ENCODE measurements at places on chromosomes 11 and 22.

DNA sequence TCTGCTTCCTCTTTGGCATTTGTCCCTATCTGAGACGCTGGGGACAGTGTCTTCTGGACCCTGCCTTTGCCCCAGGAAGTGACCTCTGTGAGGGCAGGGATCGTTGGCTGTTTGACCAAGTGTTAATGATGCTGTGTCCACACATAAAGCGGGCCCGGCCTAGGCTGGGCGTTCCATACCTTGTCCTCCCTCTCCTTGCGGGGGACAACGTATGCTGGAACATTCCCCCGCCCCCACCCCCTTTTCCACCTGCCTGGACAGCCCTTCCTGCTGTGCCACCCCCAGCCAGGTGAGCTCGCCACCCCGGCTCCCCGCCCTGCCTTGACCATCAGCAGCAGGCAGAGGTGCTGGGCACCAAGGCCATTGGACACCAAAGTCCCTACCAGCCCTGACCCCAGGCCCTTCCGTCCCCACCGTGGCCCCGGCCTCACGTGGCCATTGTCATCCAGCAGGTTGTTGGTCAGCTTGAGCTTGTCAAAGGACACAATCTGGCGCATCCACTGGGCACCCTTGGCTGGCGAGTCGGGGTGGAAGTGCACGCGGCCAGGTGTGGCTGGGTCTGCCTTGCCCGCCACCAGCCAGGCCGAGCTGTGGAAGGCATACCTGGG lies 4.1 kb upstream of the NUDT8 start:
- DNase-seq: no peak

DNA sequence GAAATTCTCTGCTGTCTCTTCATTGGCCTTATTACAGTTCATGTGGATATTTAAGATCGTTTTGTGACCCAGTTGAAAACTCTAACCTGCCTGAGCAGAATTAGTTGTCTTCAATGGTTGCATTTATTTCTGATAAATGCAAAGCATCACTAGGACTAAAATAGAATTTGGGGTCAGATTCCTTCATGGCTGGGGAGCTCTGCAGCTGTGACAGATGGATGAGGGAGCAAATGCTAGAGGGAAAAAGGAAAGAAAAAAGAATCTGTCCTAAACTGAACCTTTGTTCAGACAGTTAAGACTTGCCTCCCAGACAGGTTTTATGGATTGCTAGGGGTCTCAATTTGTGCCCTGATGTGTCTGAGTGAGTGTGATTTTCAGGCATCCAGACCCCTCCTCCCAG lies 113.0 kb downstream of the SYT9 start:
- no peak for DNase-seq

- no peak for DNase-seq
Measured at GRCh38 chr11:109196016-109196415, 226.0 kb upstream of the C11orf87 start.

GRCh38 chr22:50696799-50697561 lies 24.4 kb downstream of the SHANK3 start:
- no peak for DNase-seq

DNA sequence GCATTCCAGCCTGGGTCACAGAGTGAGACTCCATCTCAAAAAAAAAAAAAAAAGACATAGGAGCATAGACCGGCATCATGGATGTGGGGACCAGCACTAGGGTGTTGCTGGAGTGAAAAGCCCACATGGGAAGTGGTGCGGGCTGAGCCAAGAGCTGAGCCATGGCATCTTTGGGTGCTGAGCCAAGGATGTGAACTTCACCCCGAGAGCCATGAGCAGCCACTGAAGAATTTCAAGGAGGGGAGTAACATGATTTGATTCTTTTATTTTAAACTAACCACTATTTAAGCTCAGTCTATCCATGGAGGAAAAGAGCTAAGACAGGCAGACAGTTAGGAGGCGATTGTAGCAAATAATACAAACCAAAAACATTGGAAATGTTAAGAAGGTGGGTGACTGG lies 57.4 kb downstream of the AHNAK start:
- DNase-seq: no peak

- no peak for DNase-seq
Measured at GRCh38 chr11:84476581-84476980, 1150.6 kb downstream of the DLG2 start.

- no peak for DNase-seq
Measured at GRCh38 chr11:34278693-34279297, 79.0 kb downstream of the ABTB2 start.

DNA sequence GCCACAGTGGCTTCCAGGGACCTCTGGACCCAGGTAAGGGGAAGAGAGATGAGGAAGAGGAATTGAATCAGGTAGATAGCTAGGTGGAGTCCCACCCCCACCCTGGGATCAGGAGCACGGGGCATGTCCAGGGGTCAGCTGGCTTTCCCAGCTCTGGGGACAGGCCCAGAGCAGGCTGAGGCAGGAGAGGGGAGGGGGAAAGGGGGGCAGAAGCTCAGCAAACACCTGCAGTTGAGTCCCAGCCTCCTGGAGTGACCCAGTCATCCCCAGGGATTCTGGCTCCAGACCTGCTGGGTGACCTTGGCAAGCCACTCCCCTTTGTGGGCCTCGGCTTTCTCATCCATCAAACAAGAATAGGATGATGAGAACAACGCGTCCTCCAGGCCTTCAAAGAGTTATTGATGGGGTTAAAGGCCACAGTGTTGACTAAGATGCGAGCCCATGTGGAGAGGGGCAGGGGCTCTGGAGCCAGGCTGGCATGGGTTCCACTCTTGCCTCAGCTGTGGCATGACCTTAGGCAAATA lies 16.0 kb downstream of the STARD10 start:
- DNase-seq: no peak

GRCh38 chr11:133306019-133306418 lies 226.3 kb downstream of the OPCML start:
- no peak for DNase-seq

DNA sequence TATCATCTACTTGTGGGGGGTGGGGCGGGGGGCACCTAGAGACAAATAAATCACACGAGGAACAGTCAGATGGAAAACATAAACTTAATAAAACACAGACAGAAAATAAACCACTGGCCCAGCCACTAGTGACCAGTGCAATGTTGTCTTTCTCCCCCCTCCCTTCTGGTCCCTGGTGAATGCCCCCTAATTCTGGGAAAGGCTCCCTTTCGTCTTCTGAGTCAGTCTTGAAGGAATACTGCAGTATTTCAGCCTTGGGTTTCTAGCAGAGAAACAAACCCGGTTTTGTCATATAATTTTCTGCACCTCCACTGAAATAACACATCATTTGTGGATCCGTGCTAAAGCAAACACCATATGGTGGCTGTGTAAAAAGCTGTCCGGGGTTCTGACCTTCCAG lies 101.7 kb downstream of the ABTB2 start:
- no peak for DNase-seq

GRCh38 chr22:37275622-37276021 lies 6.7 kb upstream of the CYTH4 start:
- DNase-seq: peak; percentile 62

DNA sequence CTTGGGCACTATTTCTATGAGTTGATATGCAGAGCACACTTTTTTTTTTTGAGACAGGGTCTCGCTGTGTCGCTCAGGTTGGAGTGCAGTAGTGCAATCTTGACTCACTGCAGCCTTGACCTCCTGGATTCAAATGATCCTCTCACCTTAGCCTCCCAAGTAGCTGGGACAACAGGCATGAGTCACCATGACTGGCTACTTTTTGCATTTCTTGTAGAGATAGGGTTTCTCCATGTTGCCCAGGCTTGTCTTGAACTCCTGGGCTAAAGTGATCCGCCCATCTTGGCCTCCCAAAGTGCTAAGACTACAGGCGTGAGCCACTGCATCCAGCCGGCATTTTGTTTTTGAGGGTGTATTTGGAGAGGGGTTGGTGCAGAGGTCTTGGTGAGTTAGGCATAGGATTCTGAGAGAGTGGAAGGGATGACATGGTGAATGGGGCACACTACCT lies 29.9 kb upstream of the MTCH2 start:
- DNase-seq: no peak
